Pons (tissue), 1 donor: ENCODE measurements at places on chromosomes 5 and 9.
A peak's percentile ranks its signal among the peaks of the same experiment; 100 is the strongest.

GRCh38 chr9:134502266-134502791 is 139.3 kb upstream of the COL5A1 start:
- DNase-seq = no peak

DNA sequence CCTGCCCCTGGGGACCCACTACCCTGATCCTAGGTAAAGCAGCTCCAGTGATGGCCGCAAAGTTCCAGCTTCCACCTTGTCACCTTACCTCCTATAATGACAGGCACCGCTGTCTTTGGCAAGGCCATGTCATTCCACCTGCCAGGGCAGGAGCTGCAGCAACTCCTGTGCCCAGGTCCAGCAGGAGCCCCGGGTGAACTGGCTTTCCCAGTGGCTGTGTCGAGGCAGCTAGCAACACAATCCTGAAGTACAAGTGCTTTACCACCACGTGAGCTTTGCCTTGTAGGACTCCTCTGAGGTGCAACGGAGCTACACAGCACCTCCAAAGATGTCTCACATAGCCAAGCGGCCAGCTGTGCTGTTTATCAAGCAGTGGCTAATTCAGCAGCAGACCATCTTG is 20.7 kb upstream of the MGAT1 start:
- no peak for DNase-seq

GRCh38 chr9:75190762-75191161 is 102.4 kb downstream of the OSTF1 start:
- no peak for DNase-seq

- DNase-seq = peak; percentile 86
These were observed 6.1 kb downstream of the NRG2 start for GRCh38 chr5:140037012-140037411.

- DNase-seq = no peak
These were observed 120.0 kb upstream of the ACOT12 start for GRCh38 chr5:81513982-81514381.

GRCh38 chr5:154071799-154072413 is 33.1 kb downstream of the MFAP3 start:
- DNase-seq = no peak

- DNase-seq = no peak
These were observed 7.7 kb upstream of the RPL26L1 start for GRCh38 chr5:172951371-172952033.
